ENCODE measurements at places on chromosomes 6 and 20.

GRCh38 chr20:13442986-13443385 is 195.7 kb downstream of the TASP1 start:
- DNase-seq = no peak

- no peak for DNase-seq
These were observed 167.4 kb downstream of the COL21A1 start for GRCh38 chr6:56079751-56080540.

GRCh38 chr6:167731216-167731615 is 95.5 kb upstream of the AFDN start:
- no peak for DNase-seq

- no peak for DNase-seq
These were observed 38.2 kb downstream of the NFYA start for GRCh38 chr6:41111017-41111416.

- DNase-seq = no peak
These were observed 504.8 kb downstream of the MEI4 start for GRCh38 chr6:78157606-78158005.

DNA sequence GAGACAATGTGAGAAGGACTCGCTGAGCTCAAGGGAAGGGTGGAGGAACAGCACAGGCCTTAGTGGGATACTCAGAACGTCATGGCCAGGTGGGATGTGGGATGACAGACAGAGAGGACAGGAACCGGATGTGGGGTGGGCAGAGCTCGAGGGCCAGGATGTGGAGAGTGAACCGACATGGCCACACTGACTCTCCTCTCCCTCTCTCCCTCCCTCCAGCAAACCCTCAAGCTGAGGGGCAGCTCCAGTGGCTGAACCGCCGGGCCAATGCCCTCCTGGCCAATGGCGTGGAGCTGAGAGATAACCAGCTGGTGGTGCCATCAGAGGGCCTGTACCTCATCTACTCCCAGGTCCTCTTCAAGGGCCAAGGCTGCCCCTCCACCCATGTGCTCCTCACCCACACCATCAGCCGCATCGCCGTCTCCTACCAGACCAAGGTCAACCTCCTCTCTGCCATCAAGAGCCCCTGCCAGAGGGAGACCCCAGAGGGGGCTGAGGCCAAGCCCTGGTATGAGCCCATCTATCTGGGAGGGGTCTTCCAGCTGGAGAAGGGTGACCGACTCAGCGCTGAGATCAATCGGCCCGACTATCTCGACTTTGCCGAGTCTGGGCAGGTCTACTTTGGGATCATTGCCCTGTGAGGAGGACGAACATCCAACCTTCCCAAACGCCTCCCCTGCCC is 1.7 kb downstream of the TNF start:
- no peak for DNase-seq

- no peak for DNase-seq
These were observed 11.9 kb downstream of the C6orf89 start for GRCh38 chr6:36897609-36898008.

- no peak for DNase-seq
These were observed 709.9 kb downstream of the TFAP2A start for GRCh38 chr6:9704989-9705388.

DNA sequence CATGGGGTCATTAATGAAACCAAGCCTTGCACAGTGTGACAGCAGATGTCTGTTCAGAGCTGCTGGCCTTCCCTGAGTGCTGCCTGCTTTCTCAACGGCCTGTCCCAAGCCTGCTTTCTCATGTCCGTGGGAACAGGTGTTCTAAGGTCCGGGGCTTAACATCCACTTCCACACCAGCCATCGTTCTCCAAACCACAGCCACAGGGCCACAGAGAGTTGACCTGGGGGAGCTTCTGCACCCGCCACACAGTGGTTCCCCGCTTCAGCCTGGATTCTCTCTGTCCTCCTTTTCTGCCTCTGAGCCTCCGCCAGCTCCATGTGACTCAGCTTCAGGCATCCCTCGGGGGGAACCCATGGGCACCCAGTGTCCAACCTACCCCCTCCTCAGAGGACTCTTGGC is 26.9 kb upstream of the PPP1R3G start:
- DNase-seq = no peak

GRCh38 chr6:28807682-28808280 is 116.0 kb downstream of the TRIM27 start:
- DNase-seq = peak; percentile 59

Data from activated naive CD8-positive, alpha-beta T cell treated with anti-CD3 and anti-CD28 coated beads, Interleukin-2, amount 50 U/mL, for 24 hours (primary cell).